ENCODE measurements at places on chromosomes 7 and 10. TPM values are rescaled to one million over a fixed set of nuclear protein-coding genes. Genes with fewer than 3 reads are reported as not detected.

The CTTNBP2 gene
- total RNA-seq, result not detected

The CLRN3 gene
- total RNA-seq, result not detected

The FEZF1 gene
- total RNA-seq, result not detected

The SHTN1 gene
- total RNA-seq, result 33.6 TPM

The CALML3 gene
- not detected for total RNA-seq

The DTX2 gene
- 100 TPM for total RNA-seq

The DDC gene
- not detected for total RNA-seq

The GBX1 gene
- not detected for total RNA-seq

The PTN gene
- 4.5 TPM for total RNA-seq

The PTPN20 gene
- total RNA-seq, result 19.1 TPM

The INA gene
- 20.9 TPM for total RNA-seq

The SCART1 gene
- 1.0 TPM for total RNA-seq

The ZEB1 gene
- total RNA-seq, result 1.4 TPM

GRCh38 chr7:51680594-51681399, 364.2 kb upstream of the COBL start:
- no peak for DNase-seq

GRCh38 chr7:94183289-94183749, 179.2 kb upstream of the BET1 start:
- DNase-seq, result peak; percentile 69

- DNase-seq, result peak; percentile 18
Observed at GRCh38 chr7:78587443-78588044, 789.0 kb downstream of the PHTF2 start.

DNA sequence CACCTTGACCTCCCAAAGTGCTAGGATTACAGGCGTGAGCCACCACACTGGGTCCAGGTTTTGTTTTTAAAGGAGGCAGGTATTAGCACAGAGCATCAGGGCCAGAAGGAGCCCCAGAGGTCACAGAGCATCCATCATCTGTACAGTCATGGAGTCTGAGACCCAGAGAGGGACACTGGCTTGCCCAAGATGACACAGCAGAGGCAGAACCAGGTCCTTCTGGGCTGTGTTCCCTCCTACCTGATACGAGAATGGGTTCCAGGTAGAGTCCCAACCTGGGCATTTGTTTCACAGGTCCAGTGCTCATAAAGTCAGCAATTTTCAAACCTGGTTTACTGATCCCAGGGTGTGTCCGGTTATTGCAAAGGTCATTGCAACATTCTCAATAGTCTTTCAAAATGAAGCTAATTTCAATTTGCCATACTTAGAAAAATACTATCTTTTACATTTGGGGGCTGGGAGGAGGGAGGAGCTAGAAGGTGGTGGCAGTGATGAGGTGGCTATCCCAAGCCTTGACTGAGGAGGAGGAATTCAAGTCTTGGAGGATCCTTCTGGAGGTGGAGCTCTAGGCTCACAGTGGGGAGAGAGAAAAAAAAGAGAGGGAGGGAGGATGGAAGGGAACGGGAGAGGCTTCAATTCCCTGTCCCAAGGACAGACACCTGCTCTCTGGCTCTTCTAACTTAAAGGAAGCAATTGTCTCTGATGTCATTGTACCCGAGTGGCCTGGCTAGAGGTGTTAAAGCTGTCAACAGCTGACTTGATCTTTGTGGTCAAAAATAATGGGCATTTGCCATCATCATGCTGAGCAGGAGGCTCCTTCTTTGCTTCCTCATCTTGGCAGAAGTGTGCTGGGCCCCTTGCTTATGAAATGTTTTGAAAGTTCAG, 8.1 kb downstream of the MXI1 start:
- DNase-seq, result no peak

DNA sequence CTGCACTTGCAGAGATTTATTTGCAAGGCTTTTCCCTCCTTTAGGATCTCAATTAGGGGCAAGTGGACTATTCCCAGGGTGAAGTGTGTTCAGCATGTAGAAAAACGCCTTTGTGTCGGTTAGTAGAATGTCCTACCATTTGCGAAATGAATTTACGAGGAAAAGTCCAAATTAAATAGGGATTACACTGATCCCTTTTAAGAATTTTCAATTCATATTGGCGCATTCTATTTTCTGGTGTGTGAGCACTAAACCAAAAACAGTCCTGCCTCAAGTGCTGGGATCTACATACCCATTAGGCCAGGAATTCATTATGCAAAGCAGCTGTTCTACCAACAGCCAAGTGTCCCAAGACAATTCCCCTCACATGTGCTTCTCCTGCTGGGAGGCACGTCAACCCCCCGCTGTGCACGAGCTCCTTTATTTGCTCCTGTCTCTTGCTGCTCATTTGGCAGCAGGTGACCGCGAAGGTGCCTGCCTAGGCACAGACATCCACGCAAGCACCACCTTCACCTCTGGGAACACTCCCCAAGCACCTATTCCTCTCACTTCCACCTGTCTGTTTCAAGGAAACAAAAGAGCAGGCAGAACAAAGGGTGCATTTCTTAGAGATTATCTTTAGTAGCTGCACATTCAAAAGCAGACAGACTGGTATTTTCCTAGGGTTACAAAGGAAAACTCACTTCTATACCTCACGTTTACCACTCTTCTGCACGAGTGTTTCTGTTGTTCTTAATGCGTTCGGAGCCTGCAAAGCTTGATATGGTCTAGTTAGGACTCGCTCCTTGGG, 134.6 kb upstream of the FGFR2 start:
- no peak for DNase-seq

DNA sequence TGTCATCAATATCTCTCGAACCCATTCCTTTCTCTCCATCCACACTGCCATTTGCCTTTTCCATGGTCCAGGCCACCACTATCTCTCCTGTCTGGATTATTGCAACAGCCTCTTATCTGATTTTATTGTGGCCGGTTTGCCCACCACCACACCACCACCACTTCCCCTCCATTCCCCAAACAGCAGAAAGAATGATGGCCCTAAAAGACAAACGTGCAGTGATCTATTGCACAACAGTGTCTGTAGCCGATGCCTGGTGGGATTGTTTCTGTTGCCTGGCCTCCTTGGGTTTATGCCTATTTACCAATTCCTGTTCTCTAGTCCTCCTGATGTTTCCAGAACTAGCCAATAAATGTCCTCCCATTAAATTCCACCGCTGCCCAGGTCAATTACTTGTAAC, 10.2 kb upstream of the ST8SIA6 start:
- no peak for DNase-seq

- DNase-seq, result peak; percentile 6
Observed at GRCh38 chr10:90723416-90724068, 134.3 kb downstream of the HTR7 start.

- DNase-seq, result no peak
Observed at GRCh38 chr7:148261996-148262688, 328.4 kb upstream of the C7orf33 start.

GRCh38 chr10:48414778-48415177, 108.3 kb downstream of the MAPK8 start:
- no peak for DNase-seq

GRCh38 chr10:126902157-126902556, 3.1 kb upstream of the DOCK1 start:
- DNase-seq, result peak; percentile 92

GRCh38 chr7:99713995-99714570, 20.9 kb downstream of the CYP3A7 start:
- no peak for DNase-seq

DNA sequence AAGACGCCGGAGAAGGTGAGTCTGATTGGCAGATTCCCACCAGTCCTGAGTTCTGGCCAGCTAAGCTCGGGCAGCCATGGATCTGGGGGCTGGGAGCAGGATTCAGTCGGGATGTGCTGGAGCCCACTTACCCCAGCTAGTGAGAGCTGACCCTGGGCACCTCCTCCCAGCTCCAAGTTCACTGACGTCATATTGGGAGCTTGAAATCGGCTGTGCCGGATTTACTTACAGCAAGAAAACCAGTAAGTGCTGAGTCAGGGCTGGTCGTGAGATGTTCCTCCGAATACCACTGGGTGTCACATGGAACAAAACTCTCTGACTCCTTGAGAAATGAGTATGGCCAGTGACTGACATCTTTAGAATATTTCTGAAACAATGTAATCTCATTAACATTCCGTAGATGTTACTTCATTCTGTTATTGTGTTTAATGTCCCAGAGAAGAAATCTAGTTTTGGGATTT, 621.2 kb downstream of the SDK1 start:
- DNase-seq, result peak; percentile 76

DNA sequence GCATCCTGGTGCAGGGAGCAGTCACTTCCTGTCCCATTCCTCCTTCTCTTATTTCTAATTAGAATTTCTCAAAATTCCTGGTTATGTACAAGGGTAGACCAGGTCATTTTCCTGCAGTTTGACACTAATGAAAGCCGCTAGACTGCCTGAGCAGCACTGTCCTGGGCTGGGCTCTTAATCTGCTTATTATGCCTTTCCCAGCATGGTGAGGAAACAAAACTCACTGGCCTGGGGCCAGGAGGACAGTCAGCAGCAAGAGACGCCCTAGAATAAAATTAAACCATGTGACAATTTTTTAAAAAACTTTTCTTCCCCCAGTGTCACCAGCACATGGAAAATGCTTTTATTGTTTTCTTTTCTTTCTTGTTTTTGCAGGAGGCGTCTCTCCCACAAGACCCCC, 647.5 kb downstream of the TYW1 start:
- DNase-seq, result no peak

DNA sequence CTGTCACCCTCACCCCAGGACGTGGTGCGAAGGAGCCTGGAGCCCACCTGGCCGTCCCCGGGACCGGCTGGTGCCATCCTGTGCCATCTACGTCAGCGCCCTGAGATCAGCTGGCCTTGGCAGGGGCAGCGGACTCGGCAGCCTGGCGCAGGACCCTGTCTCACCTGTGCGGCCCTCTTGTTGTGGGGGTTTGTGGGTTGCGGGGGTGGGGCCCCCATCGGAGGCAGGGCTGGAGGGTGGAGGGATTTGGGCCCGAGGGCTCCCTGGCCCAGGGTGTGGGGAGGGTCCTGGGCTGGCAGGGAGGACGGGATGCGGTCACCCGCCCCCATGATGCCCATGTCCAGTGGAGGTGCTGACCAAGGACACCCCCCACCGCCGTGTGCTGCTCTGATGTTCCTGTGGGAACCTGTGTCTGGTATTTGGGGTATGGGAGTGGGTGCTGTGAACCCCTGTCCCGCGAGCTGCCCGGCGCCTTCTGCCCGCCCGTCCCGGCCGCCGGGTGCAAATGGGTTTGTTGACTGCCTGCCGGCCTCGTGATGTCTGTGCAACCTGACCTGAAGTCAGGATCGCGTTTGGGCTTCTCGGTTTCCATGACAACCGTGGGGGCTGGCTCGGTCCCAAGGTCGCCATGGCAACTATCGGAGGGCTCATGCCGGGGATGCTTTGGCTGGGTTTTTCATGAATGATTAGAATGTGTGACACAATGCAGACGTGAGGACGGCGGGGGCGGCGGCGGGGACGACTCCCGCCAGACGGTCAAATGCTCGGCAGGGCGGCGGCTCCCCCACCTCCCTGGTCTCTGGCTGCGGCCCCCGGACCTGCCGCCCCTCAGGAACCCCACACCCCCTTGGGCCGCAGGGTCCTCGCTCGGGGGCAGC, 7.3 kb downstream of the MAFK start:
- DNase-seq, result no peak

DNA sequence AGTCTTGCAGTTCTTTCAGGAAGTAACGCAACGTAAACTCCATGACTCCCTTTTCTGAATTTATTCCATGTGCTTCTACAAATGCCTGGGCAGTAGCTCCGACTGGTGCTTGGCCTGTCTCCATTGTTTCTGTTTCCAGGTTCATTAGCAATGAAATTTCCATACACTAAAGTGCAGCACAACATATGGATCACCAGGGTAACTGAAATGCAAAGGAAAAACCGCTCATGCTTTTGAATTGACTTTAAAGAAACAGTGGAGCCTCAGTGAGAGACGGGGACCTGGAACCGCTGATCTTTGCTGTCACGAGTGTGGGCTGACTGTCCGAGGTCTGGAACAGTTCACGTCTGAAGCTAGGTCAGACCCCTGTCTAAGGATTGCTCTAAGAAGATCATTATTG, 126.5 kb upstream of the IGFBP3 start:
- no peak for DNase-seq

DNA sequence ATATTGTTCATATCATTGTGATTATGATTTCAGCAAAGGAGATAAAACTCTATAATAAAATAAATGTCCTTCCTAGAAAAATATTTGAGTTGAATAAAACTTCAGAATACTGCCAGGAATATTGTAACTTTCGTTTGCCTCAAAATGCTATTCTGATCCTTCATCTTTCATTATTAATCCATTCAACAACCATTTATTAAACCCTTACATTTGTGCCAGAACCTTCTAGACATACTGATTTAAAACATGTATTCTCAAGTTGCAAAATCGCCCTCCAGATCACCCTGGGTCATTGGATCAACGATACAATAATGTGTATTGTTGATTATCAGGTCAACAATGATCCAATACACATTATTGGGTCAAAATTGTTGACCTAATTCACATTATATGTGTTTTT, 759.8 kb downstream of the CNTNAP2 start:
- no peak for DNase-seq

- DNase-seq, result peak; percentile 53
Observed at GRCh38 chr10:103784723-103785418, 70.5 kb downstream of the SH3PXD2A start.

DNA sequence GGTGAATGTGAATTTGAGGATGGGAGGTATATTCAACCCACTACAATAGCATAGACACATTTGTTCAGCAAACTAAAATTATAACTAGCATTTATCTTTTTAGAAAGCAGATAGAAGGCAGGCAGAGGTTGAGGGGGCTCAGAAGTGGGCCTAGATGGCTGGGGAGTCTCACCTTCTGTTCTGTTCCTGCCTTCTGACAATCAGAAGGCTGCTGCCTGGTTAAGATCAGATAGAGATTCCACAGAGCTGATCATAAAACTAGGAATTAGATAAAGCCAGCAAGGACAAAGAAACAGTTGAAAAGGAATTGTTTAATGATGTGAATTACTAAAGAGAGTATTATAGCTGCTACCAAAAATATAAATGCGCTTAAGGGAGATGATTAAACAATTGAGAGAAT, 11.6 kb upstream of the NFE2L3 start:
- DNase-seq, result no peak

GRCh38 chr7:95404316-95404865, 8.2 kb upstream of the PON3 start:
- DNase-seq, result no peak

GRCh38 chr7:104124469-104124868, 83.3 kb downstream of the ORC5 start:
- DNase-seq, result no peak

DNA sequence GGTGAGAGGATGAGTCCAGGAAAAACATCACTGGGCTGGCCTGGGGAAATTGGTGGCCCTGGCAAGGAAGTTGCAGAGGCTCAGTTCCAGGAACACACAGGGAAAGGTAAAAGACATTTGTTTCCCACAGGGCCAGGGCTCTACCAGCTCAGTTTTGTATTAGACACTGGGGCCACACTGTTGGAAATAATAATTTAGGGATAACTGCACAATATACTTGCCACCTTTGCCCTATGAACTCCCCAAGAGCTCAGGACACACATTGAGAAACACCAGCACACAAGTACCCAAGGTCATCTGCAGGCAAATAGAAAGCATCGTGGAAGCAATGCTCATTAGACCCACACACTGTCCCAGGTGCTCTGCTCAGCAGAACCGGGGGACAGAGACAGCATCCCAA, 617.6 kb downstream of the PTPRN2 start:
- DNase-seq, result no peak

Measured in PC-9 (cell line).